T-helper 1 cell (primary cell): ENCODE measurements at places on chromosomes 2 and 18.

GRCh38 chr2:24454294-24454693 lies 36.8 kb upstream of the NCOA1 start:
- no peak for DNase-seq

DNA sequence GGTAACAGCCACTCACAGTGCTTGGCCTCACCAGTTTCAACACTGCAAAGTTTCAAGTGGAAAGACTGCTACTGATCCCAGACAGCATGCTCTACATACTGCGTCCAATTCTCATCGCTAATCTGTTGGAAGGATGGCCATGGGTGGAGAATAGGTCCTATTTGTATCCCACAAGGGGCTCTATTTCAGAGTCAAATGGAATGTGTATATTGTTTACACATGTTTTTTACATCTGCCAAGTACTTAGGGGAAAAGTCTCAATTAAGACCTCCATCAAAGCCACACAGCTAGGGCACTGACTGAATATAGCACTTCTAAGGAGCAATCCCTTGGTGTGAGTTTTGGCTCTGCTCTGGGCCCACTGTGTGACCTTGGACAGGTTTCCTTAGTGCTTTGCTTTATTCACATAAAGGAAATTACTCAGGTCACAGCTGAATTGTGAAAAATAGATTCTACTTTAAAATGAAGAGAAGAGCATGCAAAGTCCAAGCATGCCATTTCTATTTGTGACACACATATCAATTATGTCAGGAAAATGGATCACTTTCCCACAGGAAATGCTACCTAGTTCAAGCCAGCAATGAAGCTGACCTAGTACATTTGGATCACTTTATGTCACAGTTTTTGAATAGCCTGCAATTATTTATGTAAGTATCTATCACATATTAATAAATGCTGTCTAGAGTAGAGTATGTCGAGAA lies 112.9 kb upstream of the STK17B start:
- no peak for DNase-seq

GRCh38 chr18:67305466-67305865 lies 211.1 kb downstream of the DSEL start:
- DNase-seq = no peak

DNA sequence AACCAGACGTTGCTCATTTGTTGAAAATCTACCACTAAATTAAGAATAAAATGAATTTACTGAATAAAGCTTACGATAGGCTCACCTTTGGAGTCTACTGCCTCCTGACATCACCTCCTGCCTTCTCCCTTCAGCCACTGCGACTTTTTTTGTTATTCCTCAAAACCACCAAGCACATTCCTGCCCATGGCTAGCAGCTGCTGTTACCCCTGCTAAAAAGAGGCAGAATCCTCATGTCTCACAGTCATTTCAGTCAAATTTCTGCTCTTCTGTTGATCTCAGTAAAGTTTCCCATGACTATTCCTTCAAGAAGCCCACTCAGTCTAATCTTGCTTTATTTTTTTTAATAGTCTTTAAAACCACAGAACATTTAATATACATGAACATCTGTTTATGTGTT lies 40.8 kb upstream of the ANKRD62 start:
- no peak for DNase-seq

GRCh38 chr2:158922601-158923000 lies 45.8 kb upstream of the TANC1 start:
- no peak for DNase-seq

DNA sequence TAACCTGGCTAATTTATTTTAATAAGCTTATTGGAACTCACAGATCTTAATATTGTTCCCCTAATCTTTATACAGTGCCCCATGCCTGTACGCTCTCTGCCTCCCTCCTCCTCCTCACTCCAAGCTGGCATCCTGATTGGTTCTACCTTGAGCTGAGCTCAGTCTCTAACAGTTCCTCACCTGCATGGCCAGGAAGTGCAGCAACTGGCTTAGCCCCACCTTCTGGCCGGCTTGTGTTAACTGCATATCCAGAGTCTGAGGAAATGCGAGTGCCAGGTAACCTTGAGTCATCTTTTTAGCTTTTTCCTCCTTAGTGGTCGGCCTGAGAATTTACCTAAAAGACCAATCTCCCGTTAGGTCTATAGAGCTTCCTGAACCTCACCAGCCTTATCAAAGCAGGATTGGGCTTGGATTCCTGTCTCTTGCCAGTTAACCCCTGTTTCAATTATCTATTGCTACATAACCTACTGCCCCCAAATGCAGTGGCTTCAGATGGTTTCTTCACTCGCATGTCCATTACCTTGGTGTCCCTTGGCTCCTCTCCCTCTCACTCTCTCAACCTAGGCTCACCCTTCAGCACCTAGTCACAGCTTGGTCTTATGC lies 89.5 kb upstream of the STK39 start:
- peak; percentile 28 for DNase-seq

GRCh38 chr18:59768409-59768808 lies 71.2 kb upstream of the CCBE1 start:
- DNase-seq = no peak

- no peak for DNase-seq
Observed at GRCh38 chr2:239913636-239914417, 111.3 kb downstream of the NDUFA10 start.

DNA sequence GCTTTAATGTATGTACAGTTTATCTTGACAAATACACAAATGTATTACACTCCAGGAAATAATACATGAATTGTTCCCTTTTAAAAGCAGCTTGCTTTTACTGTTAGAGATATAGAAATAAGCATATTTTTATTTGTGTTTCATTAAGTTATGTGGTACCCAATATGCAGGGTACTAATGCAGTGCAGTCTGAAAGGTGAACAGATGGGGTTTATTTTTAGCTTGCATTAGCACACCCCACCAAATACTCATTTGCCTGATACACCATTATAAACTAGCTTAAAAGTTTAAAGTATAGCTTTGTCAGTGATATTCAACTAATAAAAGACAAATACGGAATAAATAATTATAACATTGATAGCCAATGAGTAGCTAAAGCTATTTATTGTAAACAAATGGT lies 394.7 kb upstream of the ZNF804A start:
- no peak for DNase-seq

GRCh38 chr2:218956039-218956438 lies 3.4 kb upstream of the CDK5R2 start:
- DNase-seq = no peak

DNA sequence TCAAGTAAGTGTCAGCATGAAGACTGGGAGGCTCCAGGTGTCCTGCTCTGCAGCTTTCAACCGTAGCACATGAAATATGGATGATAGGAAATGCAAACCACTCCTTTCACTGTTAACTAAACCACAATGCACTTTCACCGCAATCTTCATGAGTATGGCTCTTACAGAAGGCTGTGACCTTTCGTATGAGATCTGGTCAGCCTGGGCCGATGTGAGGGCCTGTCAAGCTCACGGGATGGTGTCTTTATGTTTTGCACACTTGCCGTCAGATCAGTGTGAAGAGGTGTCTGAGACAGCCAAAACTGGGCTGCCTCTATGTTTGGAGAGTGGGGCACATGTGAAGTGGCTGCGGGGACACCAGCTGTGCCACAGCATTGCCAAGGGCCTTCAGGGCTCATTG lies 62.8 kb upstream of the AFF3 start:
- no peak for DNase-seq

DNA sequence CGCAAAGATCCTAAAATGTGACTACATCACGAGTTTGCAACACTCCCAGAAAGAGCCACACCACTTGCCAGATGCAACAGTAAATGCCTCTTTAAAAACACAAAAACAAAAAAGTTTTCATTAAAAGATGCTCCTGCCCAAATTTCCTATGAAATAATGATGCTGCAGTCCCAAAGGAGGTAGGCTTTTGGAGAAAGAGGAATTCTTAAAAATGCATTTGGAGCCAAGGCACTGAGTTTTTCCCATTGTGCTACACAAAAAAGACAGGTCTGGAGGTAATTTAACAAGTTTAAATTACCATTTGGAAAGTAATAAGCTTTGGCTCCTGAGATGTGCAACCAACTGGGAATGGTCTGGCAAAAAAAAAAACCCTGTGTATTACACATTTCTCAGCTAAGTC lies 145.0 kb downstream of the PID1 start:
- DNase-seq = no peak
